ENCODE measurements at places on chromosomes 2 and 18.

DNA sequence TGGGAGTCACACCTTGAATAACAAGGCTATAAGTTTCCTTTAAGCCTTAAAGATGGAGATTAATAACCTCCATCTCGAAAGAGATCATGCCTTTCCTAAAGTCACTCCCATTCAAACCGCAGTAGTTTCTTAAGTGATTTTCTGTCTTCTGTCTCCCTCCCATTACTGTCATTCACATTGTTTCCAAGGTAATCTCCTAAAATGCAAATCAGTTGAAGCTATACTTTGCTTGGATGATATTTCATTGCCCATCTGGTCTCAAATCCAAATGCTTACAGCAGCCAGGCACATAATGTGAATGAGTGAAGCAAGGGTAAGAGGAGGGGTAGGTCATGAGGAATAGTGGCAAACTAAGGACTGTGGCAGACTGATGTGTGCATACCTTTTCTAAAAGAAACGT is 116.4 kb downstream of the CCDC141 start:
- no peak for DNase-seq

- no peak for DNase-seq
Measured at GRCh38 chr2:27218614-27219013, 1.4 kb downstream of the CAD start.

GRCh38 chr2:116859708-116860107 is 954.8 kb upstream of the DDX18 start:
- DNase-seq, result no peak

DNA sequence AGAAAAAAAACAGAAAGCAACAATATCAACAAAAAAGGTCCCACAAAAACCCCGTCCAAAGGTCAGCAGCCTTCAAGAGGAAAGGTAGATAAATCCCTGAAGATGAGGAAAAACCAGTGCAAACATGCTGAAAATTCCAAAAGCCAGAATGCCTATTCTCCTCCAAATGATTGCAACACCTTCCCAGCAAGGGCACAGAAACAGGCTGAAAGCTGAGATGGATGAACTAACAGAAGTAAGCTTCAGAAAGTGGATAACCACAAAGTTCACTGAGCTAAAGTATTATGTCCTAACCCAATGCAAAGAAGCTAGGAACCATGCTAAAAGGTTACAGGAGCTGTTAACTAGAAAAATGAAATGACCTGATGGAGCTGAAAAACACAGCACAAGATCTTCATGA is 226.4 kb upstream of the DSEL start:
- DNase-seq, result no peak

DNA sequence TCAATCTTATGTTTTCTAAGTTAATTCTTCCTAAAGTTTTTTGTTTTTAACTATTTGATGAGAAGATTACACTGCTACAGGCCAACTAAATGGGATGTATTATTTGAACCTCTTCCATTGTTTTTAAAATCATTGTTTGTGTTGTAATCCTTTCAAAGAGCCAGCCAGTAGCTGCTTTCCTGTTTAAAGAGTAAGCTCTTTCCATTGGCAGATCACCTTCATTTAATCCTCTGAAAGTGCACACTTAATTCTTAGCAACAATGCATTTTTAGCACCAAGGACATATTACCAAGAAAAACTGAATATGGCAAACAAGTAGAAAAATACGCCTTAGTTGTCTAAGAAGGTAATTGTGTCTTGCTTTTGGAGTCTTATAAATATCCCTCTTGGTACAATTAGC is 54.0 kb downstream of the MEIS1 start:
- peak; percentile 50 for DNase-seq

GRCh38 chr2:109422071-109422757 is 191.6 kb downstream of the SEPTIN10 start:
- no peak for DNase-seq

GRCh38 chr2:99451280-99451679 is 38.5 kb downstream of the REV1 start:
- no peak for DNase-seq

DNA sequence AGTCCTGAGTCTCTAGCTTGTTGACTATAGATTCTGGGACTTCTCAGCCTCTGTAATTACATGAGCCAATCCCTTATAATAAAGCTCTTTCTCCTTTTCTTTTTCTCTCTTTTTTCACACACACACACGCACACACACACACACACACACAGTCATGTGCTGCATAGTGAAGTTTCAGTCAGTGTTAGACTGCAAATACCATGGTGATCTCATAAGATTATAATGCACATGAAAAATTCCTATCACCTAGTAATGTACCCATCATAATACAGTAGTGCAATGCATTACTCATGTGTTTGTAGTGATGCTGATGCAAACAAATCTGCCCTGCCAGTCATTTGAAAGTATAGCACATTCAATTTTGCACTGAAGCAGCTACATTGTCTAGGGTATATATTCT is 558.2 kb downstream of the SUCLG1 start:
- DNase-seq, result no peak

GRCh38 chr2:66846887-66847286 is 412.0 kb downstream of the MEIS1 start:
- DNase-seq, result no peak

DNA sequence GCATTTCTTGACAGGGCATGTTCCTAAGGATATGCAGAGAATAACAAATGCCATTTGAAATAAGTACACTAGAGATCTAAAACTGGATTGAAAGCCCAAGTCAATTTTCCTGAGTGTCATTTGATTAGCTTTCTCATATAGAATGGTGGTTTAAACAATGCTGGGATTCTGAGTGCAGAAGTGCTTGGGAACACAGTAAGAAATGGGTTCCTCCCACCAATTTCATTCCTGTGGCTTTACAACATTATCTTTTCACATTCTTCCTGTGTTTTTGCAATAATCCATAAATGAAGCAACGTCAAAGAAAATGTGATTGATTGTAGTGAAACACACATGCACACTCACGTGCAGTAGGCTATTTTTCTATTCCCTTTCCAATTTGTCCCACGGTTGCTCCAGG is 1858.4 kb upstream of the PIK3C3 start:
- DNase-seq, result no peak

- DNase-seq, result peak; percentile 9
Measured at GRCh38 chr2:162317861-162318327, 590 bp downstream of the IFIH1 start.

DNA sequence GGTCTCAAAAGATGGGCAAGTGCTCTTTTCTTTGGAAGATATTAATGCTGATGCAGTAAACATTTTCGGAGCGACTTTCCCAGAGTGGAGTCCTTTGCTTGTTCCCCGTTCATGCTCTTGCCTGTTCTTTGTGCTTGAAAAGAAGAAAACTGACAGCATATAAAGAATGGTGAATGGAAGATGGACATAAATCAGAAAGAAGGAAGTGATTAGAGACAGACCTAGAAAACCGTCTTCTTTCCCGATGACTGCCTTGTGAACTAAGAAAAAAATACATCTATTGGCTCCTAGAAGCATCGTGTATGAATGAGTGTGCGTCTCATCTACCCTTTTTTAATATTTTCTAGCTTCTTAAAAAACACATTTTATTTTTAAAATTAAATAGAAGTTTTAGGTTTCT is 740.1 kb upstream of the FANCL start:
- DNase-seq, result no peak

GRCh38 chr2:6297238-6297637 is 568.5 kb downstream of the CMPK2 start:
- no peak for DNase-seq

DNA sequence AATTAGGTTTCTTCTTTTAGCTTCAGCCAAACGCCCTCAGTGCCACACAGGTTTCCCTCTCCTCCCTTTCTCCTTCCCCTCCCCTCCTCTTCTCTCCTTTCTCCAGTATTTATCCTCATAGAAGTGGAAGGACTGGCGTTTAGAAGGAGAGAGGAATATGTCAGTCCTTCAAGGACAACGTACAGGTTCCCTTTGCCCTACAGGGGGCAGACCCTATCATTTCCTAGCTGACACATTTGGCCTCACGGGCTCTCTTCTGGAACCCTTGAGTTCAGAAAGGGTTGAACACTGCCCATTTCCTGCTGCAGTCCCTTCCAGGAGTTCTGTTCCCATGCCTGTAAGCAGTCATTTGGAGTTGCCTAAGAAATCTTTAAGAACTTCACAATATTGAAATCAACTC is 46.1 kb downstream of the CDCA7 start:
- no peak for DNase-seq

DNA sequence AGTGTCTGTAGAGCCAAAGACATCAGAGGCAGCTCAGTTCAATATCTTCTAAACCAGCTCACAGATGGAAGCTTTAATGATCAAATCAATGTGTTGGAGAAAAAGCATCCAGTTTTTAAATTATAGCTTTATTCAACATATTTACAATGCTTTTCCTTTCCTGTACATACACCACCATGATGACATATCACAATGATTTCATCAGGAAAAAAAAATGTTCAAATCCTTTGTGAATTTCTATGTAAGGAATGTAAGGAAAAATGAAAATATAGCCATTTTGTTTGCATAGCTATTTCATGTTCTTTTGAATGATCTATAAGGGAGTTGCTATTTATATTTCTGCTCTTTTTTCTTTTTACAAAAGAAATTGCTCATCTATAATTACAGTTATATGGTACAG is 134.7 kb upstream of the CDH20 start:
- no peak for DNase-seq

DNA sequence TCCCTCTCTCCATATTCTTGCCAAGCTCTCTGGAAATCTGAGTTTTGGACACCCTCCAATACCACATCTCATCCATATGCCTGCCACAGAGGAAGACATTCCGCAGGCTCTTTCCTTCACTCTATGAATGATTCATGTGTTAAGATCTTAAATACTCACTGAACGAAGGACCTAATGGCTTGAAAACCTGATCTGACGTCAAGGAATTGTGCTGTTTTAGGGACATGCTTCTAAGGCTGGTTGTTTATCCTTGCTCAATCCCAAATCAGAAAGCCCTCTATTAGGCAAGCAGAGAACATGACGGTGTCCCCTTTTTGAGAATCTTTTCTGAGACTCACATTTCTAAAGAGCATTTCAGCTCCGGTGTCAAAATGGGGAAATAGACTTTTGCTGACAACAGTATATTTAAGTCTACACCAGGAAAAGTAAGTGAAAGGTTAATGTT is 83.7 kb upstream of the GALNT5 start:
- DNase-seq, result no peak

- DNase-seq, result no peak
Measured at GRCh38 chr2:96264656-96265348, 995 bp downstream of the TMEM127 start.

DNA sequence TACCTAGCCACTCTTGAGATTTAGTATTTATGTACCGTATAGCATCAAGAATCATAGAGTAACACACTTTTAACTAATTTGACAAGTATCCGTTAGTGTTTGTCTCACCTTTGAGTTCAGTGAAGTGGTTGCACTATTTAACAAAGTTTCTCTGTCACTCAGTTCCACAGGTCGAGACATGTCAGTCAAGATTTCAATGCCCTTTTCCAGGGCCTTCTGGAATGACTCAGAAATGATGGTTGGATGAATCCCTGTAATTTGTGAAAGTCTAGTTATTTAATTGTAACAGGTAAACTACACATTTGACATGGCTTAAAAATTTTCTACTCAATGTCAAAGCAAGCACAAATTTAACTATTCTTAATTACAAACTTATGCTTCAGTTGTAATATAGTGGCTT is 9.7 kb downstream of the CCT4 start:
- DNase-seq, result no peak

DNA sequence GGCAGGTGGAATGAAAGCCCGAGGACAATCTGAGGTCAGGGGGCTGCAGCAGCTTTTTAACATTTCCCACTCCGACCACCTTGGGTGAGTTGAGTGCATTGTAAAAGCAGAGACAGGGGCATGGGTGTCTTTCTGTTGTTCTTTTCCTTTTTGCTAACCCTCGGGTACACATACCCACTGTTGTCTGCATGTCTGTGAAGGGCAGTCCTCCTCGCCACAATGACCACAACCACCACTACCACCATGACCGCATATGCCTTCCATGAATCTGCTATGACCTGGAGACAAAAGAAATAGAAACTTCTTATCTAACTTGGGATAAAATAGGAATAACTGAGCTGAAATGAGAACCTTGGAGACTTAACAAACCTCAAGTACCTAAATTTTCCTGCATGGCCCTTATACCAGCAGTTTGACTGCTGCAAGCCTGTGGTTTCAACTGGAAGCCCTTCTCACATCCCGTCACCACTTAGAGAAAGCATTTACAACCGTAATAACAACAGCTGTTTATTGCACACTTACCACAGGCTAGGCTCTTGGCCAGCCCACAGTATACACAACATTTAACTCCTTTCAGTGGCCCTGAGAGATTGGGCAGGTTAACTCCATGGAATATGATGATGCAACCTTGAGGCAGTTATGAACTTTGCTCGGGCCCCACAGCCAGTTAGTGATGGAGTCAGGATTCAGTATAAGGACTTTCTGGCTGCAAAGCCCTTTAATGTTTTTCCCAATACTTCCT is 80.3 kb downstream of the GYPC start:
- DNase-seq, result no peak

DNA sequence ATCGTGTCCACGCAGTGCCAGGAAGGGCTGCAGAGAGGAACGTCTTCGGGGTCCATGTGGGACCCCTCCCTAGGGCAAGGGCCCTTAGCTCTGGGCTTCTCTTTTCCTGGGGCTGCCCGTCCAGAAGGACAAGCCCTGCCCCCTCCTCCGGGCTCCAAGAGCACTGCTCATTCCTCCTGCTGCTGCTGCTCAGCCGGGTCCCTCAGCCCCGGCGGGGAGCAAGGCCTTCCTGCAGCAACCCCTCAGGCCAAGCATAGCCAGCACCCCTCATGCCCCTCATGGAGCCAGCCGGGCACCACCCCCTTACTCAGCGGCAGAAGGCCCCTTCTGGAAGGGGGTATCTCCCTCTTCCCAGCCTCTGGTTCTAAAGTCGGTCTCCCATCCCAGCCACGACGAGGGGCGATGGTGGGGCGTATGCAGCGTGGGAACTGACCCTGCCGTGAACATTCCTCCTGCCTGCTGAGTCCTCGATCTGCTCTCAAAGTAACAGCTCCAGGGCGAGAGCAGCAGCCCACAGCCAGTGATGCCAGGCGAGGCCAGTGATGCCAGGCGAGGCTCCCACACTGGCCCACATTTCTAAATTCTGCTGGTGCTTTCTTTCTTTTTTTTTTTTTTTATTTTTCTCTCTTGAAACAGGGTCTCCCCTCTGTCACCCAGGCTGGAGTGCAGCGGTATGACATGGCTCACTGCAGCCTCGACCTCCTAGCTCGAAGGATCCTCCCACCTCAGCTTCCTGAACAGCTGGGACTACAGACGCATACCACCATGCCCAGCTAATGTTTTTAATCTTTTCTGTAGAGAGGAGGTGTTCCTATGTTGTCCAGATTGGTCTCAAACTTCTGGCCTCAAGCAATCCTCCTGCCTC is 99.7 kb downstream of the HDAC4 start:
- no peak for DNase-seq

- DNase-seq, result no peak
Measured at GRCh38 chr2:148527488-148528340, 116.8 kb upstream of the EPC2 start.

- no peak for DNase-seq
Measured at GRCh38 chr2:85672456-85672855, 4.5 kb upstream of the SFTPB start.

- DNase-seq, result no peak
Measured at GRCh38 chr2:113930448-113930847, 40.6 kb downstream of the ACTR3 start.

Measured in NCI-H774 (cell line).